ENCODE measurements at places on chromosomes 6 and 20.

DNA sequence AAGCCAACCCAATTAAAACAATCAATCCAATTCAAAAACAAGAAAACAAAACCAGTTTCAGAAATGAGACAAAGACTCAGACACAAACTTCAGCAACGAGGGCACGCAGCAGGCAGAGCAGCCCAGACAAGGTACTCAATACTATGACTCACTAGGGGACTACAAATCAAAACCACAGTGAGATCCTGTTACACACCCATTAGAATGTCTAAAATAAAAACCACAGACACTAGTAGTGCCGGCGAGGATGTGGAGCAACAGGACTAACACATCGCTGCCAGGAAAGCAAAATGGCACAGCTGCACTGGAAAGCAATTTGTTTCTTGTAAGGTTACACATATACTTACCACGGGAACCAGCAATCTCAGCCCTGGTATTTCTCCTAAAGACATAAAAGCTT, 28.4 kb upstream of the MAS1L start:
- DNase-seq = peak; percentile 8

DNA sequence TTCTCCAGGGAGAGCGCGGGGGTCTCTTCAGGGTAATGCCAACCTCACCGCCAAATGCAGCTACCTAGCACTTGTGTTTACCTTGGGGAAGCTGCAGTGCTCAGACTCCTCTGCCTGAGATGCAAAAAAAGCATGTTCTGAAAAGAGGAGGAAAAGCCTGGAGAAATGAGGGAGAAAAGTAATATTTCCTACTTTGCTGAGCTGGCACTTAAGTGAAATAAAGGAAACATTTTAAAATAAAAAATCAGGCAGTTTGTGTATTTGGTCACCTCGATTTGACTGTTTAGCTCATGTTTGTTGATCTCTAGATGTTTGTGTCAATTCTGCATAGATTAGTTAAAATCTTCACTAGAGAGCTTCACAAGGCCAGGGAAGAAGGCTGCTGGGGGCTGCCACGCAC, 487.2 kb downstream of the QKI start:
- no peak for DNase-seq

DNA sequence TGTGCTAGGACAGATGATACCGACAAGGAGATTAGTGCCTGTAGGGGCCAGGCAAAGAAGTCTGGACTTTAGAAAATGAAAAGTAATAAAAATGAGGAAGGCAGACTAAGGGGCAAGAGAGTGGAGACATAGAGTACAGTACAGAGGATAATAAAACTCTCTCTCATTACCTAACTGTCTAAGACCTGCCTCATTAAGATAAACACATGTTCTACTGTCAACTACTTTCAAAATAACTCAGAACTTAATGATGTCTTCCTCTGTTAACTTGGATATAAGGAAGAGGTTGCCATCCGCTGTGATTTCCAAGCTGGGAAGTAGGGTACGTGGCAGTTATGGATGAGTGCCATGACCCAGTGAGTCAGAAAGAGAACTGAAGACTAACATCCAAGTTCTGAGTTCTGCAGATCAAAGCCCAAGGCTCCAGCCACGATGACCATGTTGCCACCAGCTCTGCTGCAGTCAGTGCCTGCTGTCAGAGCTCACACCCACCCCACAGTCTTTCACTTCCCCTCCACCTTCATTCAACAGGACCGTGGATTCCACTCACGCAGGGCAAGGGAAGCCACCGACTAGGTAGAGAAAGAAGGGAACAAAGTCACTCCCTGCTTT, 81.8 kb downstream of the KIF16B start:
- no peak for DNase-seq

GRCh38 chr20:48711696-48712464, 115.9 kb downstream of the PREX1 start:
- no peak for DNase-seq

DNA sequence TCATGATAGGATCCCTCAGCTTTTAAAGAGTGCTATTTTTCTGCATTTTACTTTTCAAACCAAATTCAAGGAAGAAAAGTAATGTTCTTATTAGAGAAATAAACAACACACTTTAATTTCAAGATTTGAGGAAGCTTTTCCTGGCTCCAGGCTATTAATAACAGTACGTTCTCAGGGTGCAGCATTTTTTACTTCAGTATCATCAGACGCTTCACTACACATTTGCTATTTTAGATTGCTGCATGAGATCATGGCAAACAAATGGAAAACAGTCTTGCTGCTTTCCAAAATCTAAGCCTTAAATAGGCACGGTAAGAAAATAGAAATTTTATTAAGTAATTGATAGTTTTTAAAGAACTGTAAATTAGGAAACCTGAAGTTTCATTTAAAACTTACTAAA, 253.6 kb upstream of the EXOC2 start:
- no peak for DNase-seq

Measured in stimulated activated CD4-positive, alpha-beta T cell treated with anti-CD3 and anti-CD28 coated beads, Interleukin-4, amount 100 ng/mL, for 4 hours (primary cell).